Panc1 (cell line): ENCODE measurements at places on chromosomes 6 and 20.

- no peak for DNase-seq
These were observed 469 bp downstream of the STX16 start for GRCh38 chr20:58651559-58651945.

GRCh38 chr20:55057779-55058415 lies 582.5 kb downstream of the DOK5 start:
- no peak for DNase-seq

DNA sequence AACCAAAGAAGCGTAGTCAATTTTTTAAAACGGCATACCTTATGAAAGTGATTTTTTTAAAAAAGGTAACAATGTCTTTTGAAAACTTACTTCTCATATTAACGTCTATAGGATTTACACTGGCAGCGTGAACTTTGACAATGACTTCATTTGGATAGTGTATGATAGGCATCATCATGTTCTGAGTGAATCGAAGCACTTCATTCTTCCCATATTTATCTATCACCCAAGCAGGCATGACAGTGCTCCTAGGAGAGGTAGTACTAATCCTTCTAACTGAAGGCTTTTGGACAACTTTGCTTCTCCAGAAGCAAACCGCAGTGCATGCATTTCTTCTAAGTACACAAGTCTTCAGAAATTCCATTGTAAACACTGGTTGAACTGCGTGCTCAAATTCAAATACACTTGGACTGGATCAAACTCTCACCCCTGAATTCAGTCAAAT lies 618 bp downstream of the RTN4IP1 start:
- DNase-seq: peak; percentile 5

- no peak for DNase-seq
These were observed 1.4 kb downstream of the GMPR start for GRCh38 chr6:16239798-16240123.

DNA sequence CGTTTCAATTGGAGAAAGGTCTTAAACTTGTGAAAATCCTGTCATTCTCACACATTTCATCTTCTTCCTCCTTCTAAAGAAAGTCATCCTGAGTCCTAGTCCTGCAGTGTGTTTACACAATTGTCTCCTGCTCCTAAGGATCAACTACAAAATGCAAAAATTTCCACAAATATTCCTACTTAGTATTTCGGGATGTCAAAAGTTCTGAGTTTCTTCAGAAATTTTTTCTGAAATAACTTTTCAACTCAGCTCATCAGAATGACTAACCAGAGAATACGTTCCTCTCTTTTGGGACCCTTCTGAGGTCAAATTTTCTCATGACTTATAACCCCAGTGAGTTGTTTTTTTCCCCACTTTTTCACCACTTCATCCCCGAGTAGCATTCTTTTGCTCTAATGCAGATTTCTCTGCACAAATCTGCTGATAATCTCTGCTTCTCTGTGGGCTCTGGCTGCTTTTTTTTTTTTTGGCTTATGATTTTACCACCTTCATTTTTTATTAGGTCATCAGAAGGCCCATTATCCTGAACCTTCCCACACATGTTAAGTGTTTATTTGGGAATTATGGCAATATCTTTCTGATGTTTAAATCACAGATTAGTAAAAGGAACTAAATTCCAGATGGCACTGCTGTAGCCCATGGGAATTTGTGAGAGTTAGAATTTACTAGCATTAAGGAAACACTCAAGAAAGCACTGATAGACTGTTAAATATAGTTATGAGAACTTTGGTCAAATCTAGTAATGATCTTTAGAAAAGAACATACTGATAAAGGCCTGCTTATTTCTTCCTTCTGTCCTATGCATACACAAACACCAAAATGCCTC lies 41.4 kb downstream of the MAP3K5 start:
- no peak for DNase-seq

GRCh38 chr20:35444226-35444625 lies 6.2 kb upstream of the GDF5 start:
- no peak for DNase-seq

GRCh38 chr20:2163312-2163711 lies 61.7 kb downstream of the STK35 start:
- DNase-seq: no peak

GRCh38 chr6:158003910-158004700 lies 22.4 kb downstream of the SYNJ2 start:
- no peak for DNase-seq
